ENCODE measurements at places on chromosomes 1 and 21.

- DNase-seq: no peak
These were observed 11.4 kb upstream of the BCAR3 start for GRCh38 chr1:93692983-93693591.

DNA sequence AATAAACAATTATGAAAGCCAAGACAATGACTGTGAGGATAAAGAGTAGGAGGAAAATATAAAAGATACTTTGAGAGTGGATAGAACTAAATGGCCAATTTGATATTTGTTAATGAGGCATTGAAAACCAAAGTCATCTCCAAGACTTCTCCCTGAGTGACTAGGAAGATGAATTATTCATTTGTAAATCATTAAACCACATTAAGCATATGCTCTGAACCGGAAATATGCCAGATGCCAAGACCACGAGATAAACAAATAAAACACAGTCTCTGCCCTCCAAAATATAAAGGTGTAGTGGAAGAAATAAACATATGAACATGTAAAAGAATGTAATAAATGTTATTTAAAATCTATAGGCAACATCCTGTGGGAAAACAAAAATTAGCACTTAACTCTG lies 78.8 kb downstream of the MRPL39 start:
- DNase-seq: no peak

- no peak for DNase-seq
These were observed 32.1 kb downstream of the SERTAD4 start for GRCh38 chr1:210264496-210265380.

GRCh38 chr1:161374373-161374772 lies 6.7 kb upstream of the CFAP126 start:
- DNase-seq: no peak

GRCh38 chr1:223076362-223076761 lies 66.7 kb downstream of the TLR5 start:
- no peak for DNase-seq

- no peak for DNase-seq
These were observed 6.3 kb downstream of the EXTL1 start for GRCh38 chr1:26027716-26028489.

DNA sequence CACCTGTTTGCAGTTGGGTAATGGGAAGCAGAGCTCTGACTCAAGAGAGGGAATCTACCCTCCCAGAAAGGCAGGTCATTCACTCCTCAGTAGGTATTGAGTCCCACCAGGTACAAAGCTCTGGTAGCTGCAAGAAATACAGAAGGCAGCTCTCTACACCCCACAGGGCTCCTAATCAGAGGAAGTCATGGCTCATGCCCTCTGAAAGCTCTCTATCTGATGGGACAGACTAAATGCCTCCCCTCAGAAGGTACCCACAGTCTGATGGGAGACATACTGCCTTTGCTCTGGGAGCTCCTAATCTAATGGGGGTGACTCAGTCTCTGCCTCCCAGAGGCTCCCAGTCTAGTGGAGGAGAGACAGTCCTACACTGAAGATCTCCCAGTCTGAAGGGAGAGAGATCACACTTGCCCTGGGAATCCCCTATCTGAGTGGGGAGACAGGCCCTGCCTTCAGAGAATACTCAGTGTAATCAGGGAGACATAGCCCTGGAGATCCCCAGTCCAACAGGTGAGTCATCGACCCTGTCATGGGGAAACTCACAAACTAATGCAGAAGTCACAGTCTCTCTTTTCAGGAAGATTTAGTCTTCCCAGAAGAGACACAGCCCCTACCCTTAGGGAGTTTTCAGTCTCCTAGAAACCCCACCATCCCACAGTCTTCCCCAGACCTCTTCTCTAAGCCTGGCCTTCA lies 23.7 kb downstream of the CAMK1G start:
- no peak for DNase-seq
